Activated T-helper 1 cell treated with anti-CD3 and anti-CD28 coated beads, Interleukin-2, amount 50 U/mL, for 16 hours (primary cell): ENCODE measurements at places on chromosomes 4 and X.

- DNase-seq, result no peak
Measured at GRCh38 chr4:54678826-54679225, 21.1 kb downstream of the KIT start.

GRCh38 chrX:142977128-142977914 lies 48.4 kb upstream of the SPANXN4 start:
- DNase-seq, result no peak

DNA sequence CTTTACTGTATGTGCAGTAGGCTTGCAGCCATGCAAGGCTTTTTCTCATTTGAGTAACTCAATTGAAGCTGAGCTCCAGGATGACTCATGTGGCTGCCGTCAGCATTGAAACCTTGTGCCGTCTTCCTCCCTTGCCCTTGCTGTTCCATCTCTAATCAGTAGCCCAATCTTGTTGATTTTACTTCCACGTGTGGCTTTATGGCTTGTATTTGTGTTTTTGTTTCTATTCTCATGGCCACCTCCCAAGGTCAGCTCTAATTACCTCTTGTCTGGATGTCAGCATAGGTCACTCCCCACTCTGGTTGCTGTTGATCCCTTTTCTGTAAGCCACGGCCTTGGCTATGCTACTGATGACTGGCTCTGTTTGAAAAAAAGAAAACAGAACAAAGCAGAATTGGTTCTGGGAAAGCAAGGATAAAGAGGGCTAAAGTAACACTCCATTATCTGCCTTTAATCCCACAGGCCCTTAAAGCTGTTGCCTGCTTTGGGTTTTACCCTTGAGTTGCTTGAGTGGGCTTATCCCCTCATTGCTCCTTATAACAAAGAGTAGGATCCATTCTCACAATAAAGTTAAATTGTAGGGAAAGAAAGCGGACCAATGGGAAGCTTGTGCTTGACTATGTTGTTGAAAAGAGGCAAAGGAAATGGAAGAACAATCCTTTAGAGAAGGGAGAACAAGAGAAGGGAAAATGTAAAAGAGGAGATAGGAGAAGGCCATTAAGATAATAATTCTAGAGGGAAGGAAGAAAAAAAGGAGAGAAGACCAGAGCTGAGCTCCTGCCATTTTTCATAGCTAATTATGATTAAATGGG lies 173.9 kb upstream of the PGRMC2 start:
- no peak for DNase-seq

GRCh38 chr4:159526172-159526571 lies 423.3 kb downstream of the RAPGEF2 start:
- DNase-seq, result no peak

GRCh38 chr4:138182838-138183426 lies 59.2 kb downstream of the SLC7A11 start:
- no peak for DNase-seq

- DNase-seq, result no peak
Measured at GRCh38 chrX:85115252-85115651, 111.6 kb downstream of the APOOL start.

- no peak for DNase-seq
Measured at GRCh38 chrX:110032534-110033147, 29.7 kb downstream of the TMEM164 start.

DNA sequence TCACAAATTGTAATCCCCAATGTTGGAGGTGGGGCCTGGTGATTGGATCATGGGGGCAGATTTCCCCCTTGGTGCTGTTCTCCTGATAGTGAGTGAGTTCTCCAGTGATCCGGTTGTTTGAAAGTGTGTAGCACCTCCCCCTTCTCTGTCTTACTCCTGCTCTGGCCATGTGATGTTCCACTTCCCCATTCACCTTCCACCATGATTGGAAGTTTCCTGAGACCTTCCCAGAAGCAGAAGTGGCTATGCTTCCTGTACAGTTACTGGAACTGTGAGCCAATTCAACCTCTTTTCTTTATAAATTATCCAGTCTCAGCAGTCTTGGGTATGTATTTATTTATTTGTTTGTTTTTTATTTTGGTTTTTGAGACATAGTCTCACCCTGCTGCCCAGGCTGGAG lies 143.2 kb downstream of the CPE start:
- no peak for DNase-seq

- no peak for DNase-seq
Measured at GRCh38 chr4:88963817-88964216, 93.2 kb downstream of the FAM13A start.

GRCh38 chrX:85136409-85136808 lies 107.2 kb downstream of the SATL1 start:
- no peak for DNase-seq

- peak; percentile 12 for DNase-seq
Measured at GRCh38 chrX:119887721-119888425, 7.8 kb upstream of the AKAP14 start.

- no peak for DNase-seq
Measured at GRCh38 chrX:21853578-21853977, 2.2 kb upstream of the YY2 start.

DNA sequence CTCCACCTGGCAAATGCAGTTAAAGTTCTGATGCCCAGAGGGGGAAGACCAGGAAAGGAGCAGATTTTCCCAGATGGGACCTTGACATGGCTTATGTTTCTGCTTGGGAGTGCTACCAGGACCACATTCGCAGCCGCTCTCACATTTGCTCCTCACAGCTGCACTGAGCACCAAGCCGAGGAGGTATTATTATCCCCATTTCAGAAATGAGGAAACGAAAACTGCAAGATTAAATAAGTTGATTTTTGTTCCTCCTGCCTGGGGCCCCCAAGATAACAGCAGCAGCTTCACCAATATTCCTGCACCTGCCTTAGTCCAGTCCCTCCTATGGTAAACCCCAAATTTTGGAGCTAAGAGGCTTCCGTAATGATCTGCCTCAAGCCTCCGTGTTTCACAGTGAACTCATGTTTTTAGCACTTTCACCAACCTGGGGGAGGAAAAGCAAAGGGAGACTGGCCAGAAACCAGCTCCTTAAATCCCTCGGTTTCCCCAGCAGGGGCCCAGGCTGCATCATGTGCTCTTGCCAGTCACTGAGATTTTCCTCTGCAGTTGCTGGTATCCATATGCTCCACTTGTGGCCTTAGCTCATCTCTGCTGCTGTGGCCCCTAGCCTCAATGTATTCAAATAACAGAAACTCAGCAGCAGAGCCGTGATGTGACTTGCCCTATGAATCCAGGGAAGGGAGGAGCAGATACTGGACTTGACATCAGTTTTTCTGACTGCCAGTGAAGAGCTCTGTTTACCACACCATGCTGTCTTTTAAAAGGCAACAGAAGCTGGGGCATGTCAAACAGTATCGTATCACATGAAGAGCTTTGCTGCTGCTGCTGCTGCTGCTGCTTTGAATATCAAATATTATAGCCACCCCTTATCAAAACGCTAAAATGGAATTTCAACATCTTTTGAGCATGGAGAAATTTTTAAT lies 95.5 kb upstream of the KLHL13 start:
- no peak for DNase-seq

- no peak for DNase-seq
Measured at GRCh38 chrX:107775000-107775733, 420 bp downstream of the TSC22D3 start.

GRCh38 chr4:18636001-18636585 lies 614.5 kb upstream of the LCORL start:
- DNase-seq, result no peak

DNA sequence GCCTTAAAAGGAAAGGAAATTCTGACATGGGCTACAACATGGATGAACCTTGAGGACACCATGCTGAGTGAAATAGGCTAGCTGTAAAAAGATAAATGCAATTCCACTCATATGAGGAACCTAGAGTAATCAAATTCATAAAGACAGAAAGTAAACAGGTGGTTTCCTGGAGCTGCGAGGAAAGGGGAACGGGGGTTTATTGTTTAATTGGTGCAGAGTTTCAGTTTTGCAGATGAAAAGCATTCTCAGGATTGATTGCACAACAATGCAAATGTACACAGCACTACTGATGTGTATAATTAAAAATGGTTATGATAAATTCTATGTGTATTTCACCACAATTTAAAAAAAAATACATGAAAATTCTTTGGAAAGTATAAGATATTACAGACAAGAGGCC lies 24.0 kb downstream of the PLRG1 start:
- DNase-seq, result no peak

DNA sequence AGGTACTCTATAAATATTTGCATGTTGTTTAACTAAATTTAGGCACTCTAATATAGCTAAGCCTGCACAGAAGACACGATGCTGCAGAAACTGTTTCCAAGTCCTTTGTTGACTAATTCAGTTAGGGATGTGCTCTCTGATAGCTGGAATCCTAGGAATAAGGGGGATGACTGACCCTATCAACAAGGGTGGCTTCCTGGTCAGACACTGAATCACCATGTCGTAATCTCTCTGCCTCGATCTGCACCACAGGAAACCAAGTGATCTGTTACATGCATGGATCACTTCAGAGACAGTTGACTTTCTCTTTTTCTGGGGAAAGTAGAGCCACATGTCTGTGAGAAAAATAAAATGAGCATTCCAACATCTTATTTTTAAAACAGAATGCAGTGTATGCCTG lies 169.1 kb downstream of the GUCY2F start:
- DNase-seq, result no peak

DNA sequence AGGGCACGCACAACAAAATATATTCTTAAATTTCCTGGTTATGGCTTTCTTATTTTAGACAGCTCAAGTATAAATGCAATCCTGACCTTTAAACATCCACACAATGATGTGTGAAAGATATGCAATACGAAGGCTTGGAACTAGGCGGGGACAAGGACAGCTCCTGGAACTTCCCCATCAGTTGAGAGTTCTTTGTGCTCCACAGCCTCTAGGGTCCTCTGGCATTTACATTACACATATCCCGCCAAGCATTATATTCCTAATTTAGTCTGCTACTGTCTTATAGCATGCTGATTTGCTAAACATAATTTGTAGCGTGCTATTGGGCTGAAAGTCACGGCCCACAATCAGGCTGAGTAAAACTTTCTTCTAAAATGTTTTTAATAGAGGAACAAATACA lies 74.4 kb downstream of the FTHL17 start:
- DNase-seq, result no peak

GRCh38 chr4:186765138-186765537 lies 41.5 kb upstream of the FAT1 start:
- no peak for DNase-seq

DNA sequence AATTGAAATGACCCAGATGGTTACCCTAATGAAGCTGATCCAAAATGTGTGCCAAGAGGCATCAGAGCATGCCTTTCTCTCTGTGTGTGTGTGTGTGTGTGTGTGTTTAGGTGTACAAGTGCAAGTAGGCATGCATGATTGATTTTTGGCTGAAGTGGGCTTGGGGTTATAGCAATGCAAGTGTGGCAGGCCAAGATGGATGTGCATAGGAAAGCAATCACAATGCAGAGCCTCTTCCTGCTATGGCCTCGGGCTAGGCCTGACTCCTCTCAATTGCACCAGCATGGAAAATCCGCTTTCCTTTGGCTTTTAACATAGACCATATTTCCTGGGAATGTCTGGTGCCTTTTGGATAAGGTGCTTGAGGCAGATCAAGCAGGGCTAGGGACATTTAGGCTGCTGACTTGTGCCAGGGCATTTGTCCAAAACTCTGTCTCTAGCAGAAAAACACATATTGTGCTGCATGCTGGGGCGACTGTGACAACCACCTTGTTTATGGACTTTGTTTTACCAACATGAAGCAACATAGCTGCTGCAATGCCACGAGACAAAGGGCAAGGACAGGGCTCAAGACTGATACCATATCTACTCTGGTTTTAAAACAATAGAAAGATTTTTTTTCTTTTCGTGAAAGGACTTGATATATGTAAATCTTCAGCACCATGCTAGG lies 395.7 kb downstream of the RAPGEF2 start:
- DNase-seq, result no peak

GRCh38 chr4:111923786-111924185 lies 221.5 kb upstream of the FAM241A start:
- no peak for DNase-seq

DNA sequence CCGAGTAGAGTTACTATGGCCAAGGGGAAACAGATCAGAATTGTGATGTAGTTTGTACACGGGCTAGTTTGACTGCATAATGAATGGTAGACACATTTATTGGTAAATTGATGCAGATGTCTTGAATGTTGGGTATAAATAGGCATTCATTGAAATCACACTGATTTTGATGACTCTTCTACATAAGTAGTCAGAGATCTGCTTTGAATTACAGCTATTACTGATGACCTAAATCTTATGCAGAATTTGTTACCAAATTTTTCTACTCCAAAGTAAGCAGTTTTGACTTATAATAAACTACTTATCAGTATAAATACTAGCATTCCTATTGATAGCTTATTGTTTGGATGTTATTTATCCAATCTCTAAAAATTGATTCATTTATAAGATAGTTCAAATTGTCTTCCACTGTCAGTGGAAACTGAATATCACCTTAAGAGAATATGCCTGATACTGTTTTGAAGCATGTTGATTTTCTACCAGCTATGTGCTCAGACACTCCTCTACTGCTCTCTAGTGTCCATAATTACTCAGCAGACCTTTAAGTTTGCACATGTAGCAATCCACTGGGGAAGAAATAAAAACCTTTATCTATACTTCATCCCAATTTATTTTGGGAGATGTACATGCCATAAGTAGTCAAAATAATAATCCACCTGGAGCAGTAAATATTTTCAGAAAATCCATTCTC lies 120.3 kb downstream of the RASL11B start:
- DNase-seq, result no peak

DNA sequence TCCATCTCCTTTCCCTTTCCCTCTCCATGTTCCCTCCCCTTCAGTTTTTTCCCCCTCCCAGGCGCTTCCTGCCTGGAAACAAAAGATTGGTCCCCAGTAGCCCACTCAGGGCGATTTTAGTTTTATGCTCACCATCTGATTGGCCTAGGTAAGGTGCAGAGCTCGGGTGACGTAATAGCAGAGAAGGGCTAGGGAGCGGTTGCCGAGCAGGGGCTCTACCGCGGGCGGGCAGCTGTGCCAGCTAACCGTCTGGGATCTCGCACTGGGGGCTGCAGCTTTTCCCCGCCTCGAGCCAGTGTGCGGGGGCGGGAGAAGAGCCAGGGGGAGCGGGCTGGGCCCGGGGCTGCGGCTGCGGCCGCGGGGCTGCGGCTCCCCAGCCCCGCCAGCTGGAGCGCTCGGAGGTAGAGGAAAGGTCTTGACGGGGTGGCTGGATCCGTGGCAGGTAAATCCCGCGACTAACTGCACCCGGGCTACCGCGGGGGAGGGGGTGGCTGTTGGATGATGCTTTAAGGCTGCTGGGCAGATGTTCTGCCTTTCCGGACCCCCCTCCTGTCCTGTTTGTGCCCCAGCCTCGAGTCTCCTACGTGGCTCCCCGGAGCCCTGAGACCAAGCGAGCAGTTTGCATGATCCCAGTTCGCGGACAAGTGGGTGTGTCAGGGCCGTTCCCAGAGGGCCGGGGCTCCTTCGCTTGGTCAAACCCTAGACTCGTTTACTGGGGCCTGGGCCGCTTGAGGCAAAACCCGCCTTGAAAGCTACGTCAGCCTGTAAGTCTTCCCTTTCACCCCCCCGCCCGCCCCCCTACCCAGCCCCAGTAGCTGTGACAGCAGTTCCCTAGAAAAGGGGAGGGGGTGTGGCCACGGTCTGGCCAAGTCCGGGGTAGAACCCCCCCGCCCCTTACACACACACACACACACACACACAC lies at the start of gene PAK3:
PAK3 (plus strand) TSS at position 218 of the 922 bp plus-strand sequence. CDS start 26,913 bp downstream, outside the sequence.
- DNase-seq, result no peak

- no peak for DNase-seq
Measured at GRCh38 chr4:23959396-23960148, 69.7 kb upstream of the PPARGC1A start.
